ENCODE measurements at places on chromosomes 1 and 21. TPM values are rescaled to one million over a fixed set of nuclear protein-coding genes. Genes with fewer than 3 reads are reported as not detected.

The PLK3 gene
- total RNA-seq: 30.6 TPM

The SPATC1L gene
- 9.6 TPM for total RNA-seq

The BARHL2 gene
- not detected for total RNA-seq

The CRYZL1 gene
- total RNA-seq: 22.1 TPM

The MEF2D gene
- total RNA-seq: 4.6 TPM

The DNASE2B gene
- not detected for total RNA-seq

The FCGR2B gene
- total RNA-seq: not detected

All from fibroblast of lung (primary cell).